ENCODE measurements at places on chromosomes 13 and 19. TPM values are rescaled to one million over a fixed set of nuclear protein-coding genes. Genes with fewer than 3 reads are reported as not detected.

DNA sequence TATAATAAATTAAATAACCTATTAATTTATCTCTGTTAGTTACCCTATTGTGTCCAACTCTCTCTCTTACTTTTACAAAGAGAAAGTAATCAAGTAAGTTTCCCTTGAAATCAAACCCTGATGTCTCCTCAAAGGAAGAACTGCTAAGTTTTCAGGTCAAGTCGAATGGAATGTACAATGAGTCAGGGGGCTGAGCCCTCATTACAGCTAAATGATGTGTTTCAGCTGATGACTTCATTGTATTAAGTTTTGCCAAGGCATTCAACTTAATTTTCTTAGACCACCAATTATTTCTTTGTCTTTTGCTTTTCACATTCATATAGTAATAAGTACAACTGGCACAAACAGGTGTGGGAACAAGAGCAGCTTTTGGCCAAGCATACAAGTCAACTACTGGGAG, 54.7 kb upstream of the DCT start:
- no peak overlapping the region for H3K4me3 ChIP-seq
- H3K27me3 ChIP-seq = no peaks in the 10 kb centered on the region
- no peak overlapping the region for H3K27ac ChIP-seq
- DNase-seq = no peak
- H3K4me1 ChIP-seq = peaks cover 12% of the 10 kb centered on the region

DNA sequence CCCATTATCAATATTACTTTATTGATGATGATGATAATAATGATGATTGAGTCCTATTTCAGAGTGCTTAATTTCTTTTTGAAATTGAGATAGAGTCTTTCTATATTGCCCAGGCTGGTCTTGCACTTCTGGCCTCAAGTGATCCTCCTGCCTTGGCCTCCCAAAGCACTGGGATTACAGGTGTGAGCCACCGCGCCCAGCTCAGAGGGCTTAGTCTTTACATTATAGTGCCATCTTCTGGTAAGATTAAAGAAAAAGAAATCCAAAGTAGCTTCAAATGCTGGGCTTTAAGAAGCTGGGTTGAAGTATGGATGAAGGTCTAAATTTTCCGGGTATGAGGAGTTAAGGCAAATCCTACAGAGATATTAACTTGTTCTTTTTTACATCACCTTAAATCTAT, 3.4 kb upstream of the ZNF333 start:
- H3K4me3 ChIP-seq = no peak overlapping the region
- H3K27me3 ChIP-seq = peaks cover 4% of the 10 kb centered on the region
- no peaks in the 10 kb centered on the region for H3K36me3 ChIP-seq
- peaks cover 21% of the 10 kb centered on the region for H3K4me1 ChIP-seq
- peak; percentile 15 for DNase-seq
- H3K27ac ChIP-seq = no peak overlapping the region

ZNF296 gene
- 4.0 TPM for total RNA-seq

- H3K4me3 ChIP-seq = no peak overlapping the region
- no peaks in the 10 kb centered on the region for H3K27me3 ChIP-seq
- no peaks in the 10 kb centered on the region for H3K36me3 ChIP-seq
- no peaks in the 10 kb centered on the region for H3K4me1 ChIP-seq
- no peak for DNase-seq
Measured at GRCh38 chr13:97751477-97751876, 202.0 kb upstream of the IPO5 start.

GRCh38 chr13:49140910-49141611, 79.1 kb upstream of the MLNR start:
- DNase-seq = no peak
- H3K4me3 ChIP-seq = no peak overlapping the region
- peaks cover 20% of the 10 kb centered on the region for H3K4me1 ChIP-seq

C13orf42 gene
- not detected for total RNA-seq

- H3K4me1 ChIP-seq = peaks cover 5% of the 10 kb centered on the region
- no peaks in the 10 kb centered on the region for H3K36me3 ChIP-seq
- H3K27me3 ChIP-seq = no peaks in the 10 kb centered on the region
Measured at GRCh38 chr19:28686756-28687155, 526.2 kb downstream of the UQCRFS1 start.

CTXN1 gene
- not detected for total RNA-seq

DAND5 gene
- total RNA-seq = 0.15 TPM

EBI3 gene
- total RNA-seq = 1.2 TPM

- H3K36me3 ChIP-seq = peaks cover 1% of the 10 kb centered on the region
- peak overlapping the region; percentile 62 for H3K27ac ChIP-seq
- peaks cover 8% of the 10 kb centered on the region for H3K4me1 ChIP-seq
- peaks cover 2% of the 10 kb centered on the region for H3K27me3 ChIP-seq
Measured at GRCh38 chr19:55486971-55487923, 989 bp upstream of the SSC5D start.

DNA sequence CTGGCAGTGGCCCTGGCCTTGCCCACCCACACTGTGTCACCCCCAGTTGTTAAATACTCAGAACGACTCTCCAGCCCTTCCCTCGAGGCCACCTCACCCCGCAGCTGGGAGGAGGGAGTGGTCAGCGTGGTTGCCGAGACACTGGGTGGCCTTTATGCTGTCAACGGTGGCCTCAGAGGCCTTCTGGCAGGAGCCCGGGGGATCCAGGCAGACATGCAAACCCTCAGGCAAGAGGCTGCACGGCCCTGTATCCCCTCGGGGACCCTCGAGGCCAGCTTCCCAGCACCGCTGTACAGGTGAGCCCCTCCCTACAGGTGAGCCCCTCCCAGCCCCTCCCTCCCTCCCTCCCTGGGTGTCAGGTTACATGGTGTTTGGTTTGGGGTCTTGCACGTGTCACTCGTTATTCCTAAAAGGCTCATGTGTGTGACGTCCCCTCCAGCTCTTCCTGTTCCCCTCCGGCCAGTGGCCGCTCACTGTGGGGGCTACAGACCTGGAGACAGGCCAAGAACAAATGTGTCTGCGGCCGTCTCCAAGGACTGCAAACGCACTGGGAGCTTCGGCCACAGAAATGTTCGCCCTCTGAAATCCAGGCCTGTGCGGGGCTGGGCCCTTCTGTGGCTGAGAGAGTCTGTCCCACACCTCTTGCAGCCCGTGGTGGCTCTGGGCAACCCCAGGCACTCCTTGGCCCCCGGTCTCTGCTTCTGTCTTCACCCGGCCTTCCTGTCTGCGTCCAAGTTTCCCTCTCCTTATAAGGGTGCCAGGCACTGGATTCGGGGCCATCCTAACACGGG, at the start of gene TEKTIP1:
Gene TEKTIP1, plus strand, starts transcription at position 210 of the 791 bp plus-strand sequence. Its CDS starts 4 bp downstream, at position 214.
- H3K4me3 ChIP-seq = no peak within 1 kb of the TSS
- H3K4me1 ChIP-seq = no peaks in the 10 kb centered on the region
- H3K36me3 ChIP-seq = peaks cover 27% of the 10 kb centered on the region
- peak within 1 kb of the TSS; percentile 36 for H3K27ac ChIP-seq

ZNF559 gene
- 15.2 TPM for total RNA-seq

FPR2 gene
- not detected for total RNA-seq

- H3K27me3 ChIP-seq = no peaks in the 10 kb centered on the region
- H3K4me1 ChIP-seq = no peaks in the 10 kb centered on the region
- H3K27ac ChIP-seq = no peak overlapping the region
Measured at GRCh38 chr13:90454002-90454636, 893.4 kb upstream of the MIR17HG start.

CCDC122 gene
- total RNA-seq = 0.50 TPM

DNA sequence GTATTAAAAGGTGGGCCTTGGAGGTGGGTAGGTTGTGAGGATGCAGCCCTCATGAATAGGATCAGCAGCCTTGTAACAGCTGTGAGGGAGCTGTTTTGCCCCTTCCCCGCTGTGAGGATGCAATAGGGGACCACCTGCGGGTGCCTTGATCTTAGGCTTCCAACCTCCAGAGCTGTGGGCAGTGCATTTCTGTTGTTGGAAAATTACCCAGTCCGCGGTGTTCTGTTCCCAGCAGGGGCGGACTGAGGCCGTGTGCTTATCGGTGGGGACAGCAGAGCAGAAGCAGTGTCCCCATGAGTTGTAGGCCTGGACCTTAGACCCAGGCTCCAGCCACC, 54.8 kb upstream of the TEX29 start:
- peaks cover 18% of the 10 kb centered on the region for H3K4me1 ChIP-seq
- peaks cover 23% of the 10 kb centered on the region for H3K36me3 ChIP-seq
- no peak overlapping the region for H3K27ac ChIP-seq
- H3K4me3 ChIP-seq = no peak overlapping the region
- no peak for DNase-seq

- no peak overlapping the region for H3K27ac ChIP-seq
- no peaks in the 10 kb centered on the region for H3K27me3 ChIP-seq
- H3K36me3 ChIP-seq = no peaks in the 10 kb centered on the region
- no peaks in the 10 kb centered on the region for H3K4me1 ChIP-seq
- no peak for DNase-seq
Measured at GRCh38 chr13:57437587-57437986, 194.0 kb upstream of the PCDH17 start.

RASL11A gene
- 0.69 TPM for total RNA-seq

- H3K27ac ChIP-seq = peak overlapping the region; percentile 90
- no peaks in the 10 kb centered on the region for H3K27me3 ChIP-seq
- H3K4me3 ChIP-seq = peak overlapping the region; percentile 94
- peaks cover 38% of the 10 kb centered on the region for H3K36me3 ChIP-seq
- peaks cover 59% of the 10 kb centered on the region for H3K4me1 ChIP-seq
- peak; percentile 18 for DNase-seq
Measured at GRCh38 chr19:13841962-13842290, 35.0 kb upstream of the NANOS3 start.

LILRB5 gene
- not detected for total RNA-seq

MFSD12 gene
- 62.1 TPM for total RNA-seq

Measured in activated CD4-positive, alpha-beta T cell treated with anti-CD3 and anti-CD28 coated beads, Interleukin-2, amount 10 ng/mL, durations not matched to agents 7 days and 5 days (primary cell).